T-helper 22 cell (primary cell): ENCODE measurements at places on chromosomes 5 and 9.

DNA sequence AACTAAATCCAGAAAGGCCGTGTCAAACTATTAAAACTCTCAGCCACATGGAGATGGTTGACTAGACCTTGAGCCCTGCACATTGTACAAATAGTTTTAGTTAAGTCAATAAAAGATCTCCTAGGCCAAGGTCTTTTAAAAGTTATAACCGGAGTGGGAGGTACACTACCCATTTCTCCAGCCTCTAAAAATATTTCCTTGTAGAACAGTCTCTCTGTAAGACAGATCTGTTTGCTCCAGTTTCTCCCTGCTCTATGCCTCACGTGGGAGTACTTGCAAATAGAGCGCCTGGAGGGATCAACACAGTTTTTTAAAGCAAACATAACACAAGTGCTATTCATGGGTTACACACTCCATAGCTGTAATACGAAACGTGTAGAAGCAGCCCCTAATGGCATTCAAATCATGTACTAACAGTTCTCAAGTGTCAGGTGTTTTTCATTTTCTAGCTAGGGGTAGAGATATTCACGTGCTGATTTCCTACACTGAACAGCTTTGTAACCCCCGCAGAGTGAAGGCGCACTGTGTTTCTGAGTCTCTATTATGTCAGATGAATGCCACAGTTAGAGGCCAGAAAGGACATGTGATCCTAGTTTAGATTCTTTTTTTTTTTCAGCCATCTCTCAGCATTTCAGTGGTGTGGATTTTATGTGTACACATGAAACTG, 703.4 kb upstream of the GRAMD2B start:
- DNase-seq = no peak

DNA sequence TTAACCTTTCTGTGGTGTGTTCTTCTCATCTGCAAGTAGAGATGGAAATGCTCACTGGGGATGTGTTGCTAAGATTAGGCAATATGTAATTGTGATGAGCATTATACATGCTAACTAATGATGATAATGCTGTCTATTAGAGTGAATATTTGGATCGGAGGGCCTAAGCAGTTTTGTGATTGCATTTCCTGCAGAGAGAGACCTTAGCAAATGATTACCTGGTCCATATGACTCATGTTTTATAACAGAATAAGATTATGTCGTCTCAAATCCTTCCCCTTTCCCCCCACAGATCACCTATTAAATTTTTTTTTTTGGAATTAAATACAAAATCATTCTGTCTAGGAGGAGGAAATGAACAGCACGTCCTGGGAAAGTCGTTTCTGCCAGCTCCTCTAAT, 82.7 kb downstream of the IZUMO3 start:
- DNase-seq = no peak

DNA sequence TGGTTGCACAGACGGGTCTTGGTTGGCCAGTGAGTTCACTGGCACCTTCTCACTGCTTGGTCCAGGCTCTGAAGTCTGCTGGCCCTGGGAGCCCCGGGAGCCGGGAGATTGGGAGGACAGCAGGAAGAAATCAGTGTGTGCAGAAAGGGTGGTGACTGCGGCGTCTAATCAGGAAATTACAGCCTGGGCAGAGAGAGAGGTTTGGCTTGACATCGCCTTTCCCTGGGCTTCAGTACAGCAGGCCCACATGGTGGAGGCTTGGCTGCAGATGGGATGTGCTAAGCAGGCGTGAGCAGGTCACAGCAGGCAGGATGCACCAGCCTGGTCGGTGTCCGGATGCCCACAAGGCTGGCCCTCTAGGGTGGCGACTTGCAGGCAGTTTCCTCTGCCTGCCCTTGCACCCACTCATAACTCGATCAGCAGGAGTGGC, 17.2 kb downstream of the PITX1 start:
- no peak for DNase-seq

DNA sequence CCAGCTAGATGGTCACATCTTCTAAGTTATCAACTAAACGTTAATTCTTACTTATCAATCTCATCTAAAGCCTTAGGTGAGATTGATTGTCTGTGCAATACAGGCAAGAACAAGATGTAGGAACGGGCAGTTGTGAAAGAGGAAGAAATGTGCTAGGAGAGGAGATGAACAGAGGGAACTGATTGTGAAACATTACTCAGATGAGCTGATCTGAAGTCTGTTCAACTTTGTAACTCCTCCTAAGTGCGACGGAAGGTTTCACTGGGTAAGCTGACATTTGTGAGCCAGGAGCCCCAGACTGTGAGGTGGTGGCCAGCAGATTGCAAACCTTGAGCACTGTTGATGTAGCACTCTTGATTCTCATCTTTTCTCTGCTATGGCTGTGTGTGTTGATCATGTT, 204.1 kb downstream of the CD180 start:
- DNase-seq = no peak

DNA sequence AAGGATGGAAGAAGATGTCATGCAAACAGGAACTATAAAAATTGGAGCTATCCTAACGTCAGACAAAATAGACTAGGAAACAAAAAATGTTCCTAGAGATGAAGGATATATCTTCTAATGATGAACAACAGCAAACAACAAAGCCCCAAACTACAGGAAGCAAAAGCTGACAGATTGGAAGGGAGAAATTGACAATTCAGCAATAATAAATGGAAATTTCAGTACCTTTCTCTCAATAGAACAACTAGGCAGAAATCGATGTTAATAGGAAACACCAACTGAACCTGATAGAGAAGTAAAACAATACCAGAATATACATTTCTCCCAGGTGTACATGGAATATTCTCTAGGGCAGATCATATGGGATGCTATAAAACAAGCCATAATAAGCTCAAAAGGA, 7.6 kb downstream of the SCGB3A1 start:
- DNase-seq = no peak

DNA sequence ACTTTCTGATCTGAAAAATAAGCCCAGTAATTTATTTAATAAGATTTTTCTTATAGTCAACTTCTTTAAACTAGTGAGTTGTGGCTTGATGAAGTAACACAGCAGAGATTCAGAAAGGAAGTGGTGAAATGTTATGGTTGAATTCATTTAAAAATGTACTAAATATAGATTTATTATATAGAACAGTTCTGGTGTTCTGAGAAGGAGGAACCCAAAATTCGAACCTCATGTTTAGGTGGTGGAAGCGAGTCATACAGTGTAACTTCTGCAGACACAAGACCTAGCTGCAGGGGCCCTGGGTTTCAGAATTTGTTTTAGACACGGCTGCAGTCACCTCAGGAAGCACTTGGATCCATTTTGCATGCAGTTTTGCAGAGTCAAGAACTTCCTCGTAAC, 188.2 kb downstream of the TRIO start:
- DNase-seq = no peak

- DNase-seq = no peak
These were observed 129.5 kb downstream of the FOXD1 start for GRCh38 chr5:73319036-73319435.

GRCh38 chr9:109683521-109683920, 96.5 kb upstream of the PALM2AKAP2 start:
- DNase-seq = no peak

GRCh38 chr5:178391480-178391879, 158.9 kb upstream of the PHYKPL start:
- DNase-seq = no peak

DNA sequence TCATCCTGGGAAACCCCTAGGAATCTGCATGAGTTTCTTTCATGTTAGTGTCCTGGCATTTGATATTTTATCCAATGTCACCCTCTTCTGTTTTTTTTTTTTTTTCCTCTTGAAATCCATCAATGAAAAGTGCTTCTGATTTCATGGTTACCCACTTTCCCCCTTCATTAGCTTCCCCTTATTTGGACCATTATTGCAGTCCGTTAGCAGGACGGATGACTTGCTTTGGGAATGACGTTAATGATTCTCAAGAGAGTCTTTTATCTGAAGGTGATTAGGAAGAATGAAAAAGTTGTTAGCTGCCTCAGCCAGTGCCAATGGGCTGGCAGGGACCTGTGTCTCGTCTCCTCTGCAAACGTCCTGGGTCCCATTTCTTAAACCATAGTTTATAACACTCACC, 134.7 kb downstream of the SEMA6A start:
- DNase-seq = no peak

- no peak for DNase-seq
These were observed 5.9 kb upstream of the ERAP2 start for GRCh38 chr5:96870094-96871026.

DNA sequence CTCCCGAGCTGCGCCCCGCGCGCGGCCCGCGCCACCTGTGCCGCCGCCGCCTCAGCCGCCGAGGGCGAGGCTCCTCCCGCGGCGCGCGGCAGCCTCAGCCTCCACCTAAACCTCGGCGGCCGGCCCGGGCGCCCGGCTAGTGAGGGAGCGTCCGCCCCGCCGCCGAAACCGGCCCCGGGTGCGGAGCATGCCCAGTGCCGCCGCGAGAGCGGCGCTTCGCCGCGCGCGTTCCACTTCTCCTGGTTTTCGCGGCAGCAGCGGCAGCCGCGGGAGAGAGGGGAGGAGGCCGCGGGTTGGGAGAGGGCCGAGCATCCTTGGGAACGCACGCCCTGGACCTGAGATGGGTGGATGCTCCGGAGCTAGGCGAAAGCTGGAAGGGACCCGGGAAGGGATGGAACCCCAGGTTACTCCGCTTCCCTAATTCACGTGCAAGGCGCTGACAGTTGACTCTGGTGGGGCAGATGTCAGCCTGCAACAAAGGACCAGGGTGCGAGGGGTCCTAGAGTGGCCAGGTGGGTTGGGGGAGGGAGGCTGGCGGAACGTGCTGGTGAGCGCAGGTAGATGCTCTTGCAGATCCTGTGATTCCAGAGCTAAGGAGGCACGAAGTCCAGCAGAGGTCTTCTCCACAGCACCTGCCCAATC, at the start of gene CTNND2:
CTNND2 (minus strand) TSS at position 182 of the 642 bp plus-strand sequence. CDS start 593 bp downstream, outside the sequence.
- no peak for DNase-seq

- no peak for DNase-seq
These were observed 732 bp upstream of the SMIM15 start for GRCh38 chr5:61162832-61163567.

- DNase-seq = no peak
These were observed at the start of gene CTXN3 for GRCh38 chr5:127649018-127649439. TSS of gene CTXN3 (plus strand) at chr5:127649082. CDS start at chr5:127657522, 8,440 bp downstream.

- no peak for DNase-seq
These were observed 73.9 kb downstream of the RORB start for GRCh38 chr9:74570879-74571512.

DNA sequence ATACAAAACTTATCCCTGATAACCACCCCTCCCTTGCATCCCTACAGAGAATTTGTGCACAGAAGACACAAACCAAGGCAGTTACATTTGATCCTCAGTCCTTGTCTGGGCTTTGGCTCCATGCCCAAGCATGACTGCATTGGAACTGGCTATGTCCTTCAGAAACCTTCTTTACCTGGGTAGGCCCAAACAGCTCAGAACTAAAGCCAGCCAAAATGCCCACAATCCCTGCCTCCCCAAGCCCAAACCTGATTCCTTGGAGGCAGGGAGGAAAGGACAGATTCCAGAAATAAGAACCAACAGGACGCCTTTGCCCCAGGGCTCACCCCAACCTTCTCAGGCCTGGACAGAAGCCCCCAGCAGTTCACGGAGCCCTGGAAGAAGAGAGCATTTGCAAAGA, 8.2 kb downstream of the IL17B start:
- no peak for DNase-seq

DNA sequence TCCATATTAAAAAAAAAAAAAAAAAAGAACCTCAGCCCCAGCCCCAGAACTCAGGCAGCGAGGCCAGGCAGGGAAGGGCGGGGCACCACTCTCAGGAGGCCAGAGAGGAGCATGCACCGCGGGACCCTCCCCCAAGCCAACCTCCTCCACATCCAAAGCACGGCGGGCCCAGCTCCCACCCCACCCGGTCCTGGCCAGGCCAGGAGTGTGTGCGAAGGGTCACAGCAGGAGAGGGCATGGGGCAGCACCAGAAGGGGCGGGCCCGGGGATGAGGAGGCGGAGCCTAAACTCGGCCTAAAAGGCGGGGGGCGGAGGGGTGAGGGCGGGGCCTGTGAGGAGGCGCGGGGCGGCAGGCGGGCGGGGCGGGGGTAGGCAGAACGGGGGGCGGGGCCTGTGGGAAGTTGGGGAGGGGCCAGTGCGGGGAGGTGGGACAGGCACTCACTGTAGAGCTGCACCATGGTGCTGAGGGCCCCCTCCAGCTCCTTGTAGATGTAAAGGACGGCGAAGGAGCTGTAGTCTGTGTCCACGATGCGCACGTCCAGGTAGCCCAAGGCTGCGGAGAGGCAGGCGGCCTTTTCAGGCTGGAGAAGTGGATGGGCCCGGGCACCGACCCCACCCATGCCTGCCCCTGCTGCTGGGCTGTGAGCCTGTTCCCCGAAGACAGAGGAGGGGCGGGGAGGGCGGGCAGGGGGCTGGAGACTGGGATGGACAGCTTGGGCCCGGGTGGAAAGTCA, 1.2 kb downstream of the LCN15 start:
- no peak for DNase-seq

DNA sequence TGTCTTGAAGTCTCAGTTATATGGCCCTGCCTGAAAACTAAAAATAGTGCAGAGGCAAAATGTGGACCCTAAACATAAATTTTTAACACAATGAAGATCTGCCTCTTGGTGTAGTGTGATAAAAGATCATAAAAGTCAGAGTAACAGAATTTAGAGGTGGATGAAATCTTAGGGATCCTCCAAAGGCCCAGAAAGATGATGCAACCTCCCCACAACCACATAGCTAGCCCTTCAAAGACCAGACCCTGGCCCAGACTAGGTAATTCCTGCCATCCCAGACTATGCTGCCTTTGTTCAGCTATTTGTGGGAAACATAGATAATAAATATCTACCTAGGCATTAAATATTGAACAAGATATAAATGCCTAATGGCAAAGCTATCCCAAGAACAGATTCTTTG, 15.3 kb downstream of the KLF9 start:
- DNase-seq = no peak

- DNase-seq = no peak
These were observed 203.8 kb upstream of the RAI14 start for GRCh38 chr5:34452170-34452828.

- no peak for DNase-seq
These were observed 32.3 kb downstream of the CNTRL start for GRCh38 chr9:121107029-121107428.

DNA sequence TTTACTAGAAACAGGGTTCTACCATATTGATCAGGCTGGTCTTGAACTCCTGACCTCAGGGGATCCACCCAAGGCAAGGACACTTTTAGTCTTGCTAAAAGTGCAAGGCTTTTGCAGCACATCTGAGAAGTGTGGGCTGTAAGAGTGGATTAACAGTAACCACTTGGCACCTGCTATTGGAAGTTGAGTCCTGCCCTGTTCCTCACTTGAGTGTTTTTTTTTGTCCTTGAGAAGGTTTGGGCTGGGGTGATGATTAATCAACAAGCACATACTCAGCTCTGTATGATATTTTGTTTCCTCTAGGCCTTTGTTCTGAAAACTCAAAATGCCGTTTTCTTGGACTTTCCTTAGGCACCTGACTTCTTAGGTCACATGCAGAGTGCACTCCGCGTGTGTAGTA, 37.4 kb downstream of the SNX30 start:
- no peak for DNase-seq

DNA sequence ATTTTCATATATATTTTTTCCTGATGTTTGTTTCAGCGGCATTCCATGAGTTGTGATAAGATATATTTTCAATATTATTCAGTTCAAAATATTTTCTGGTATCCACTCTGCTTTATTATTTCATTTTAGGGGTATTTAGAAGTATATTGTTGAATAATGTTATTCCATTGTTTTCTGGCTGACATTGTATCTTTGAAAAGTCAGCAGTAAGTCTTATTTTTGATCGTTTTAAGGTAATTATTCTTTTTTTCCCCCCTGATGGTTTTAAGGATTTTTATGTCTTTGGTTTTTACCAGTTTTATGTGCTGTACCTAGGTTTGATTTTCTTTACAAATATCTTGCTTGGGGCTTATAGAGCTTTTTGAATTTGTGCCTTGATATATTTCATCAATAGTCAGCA, 6.6 kb upstream of the GLRA1 start:
- no peak for DNase-seq
